Right forelimb (tissue), 1 donor: ENCODE measurements at places on chromosomes 7 and 10.
A peak's percentile ranks its signal among the peaks of the same experiment; 100 is the strongest.

GRCh38 chr10:70820976-70821750, 5.4 kb downstream of the SGPL1 start:
- DNase-seq, result no peak

- no peak for DNase-seq
Measured at GRCh38 chr10:101780187-101780817, 2.9 kb downstream of the NPM3 start.

DNA sequence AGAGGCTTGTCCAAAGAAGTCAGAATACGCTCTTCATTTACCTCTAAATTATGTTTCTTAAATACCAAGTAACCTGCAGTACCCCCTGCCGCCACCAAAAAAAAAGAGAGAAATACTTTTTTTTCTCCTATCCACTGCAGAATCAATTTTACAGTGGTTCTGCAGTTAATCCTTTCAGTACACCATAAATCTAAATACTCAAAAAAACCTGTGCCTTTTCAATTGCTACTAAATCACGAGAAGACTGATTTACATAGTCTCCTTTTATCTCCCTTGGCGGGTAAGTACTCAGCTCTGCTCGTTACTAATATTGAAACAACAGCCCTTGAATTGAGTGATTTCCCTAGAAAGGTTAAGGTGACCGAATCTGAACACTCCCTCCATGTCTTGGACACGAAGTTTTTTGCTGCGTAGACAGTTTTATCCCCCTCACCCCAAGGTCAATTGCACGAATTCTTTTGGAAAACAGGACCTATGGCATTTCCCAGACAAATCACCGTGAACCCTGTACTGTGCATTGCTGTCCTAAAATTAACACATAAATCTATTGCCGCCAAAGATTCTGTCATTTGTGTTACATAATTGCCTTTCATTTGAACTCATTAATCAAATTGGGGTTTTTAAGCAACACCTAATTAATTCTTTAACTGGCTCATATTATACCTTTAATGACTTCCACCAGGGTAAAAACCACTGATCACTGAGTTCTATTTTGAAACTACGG, 512 bp upstream of the VIM start:
- no peak for DNase-seq

- DNase-seq, result peak; percentile 29
Measured at GRCh38 chr7:150325110-150325611, 1.8 kb upstream of the ACTR3C start.

DNA sequence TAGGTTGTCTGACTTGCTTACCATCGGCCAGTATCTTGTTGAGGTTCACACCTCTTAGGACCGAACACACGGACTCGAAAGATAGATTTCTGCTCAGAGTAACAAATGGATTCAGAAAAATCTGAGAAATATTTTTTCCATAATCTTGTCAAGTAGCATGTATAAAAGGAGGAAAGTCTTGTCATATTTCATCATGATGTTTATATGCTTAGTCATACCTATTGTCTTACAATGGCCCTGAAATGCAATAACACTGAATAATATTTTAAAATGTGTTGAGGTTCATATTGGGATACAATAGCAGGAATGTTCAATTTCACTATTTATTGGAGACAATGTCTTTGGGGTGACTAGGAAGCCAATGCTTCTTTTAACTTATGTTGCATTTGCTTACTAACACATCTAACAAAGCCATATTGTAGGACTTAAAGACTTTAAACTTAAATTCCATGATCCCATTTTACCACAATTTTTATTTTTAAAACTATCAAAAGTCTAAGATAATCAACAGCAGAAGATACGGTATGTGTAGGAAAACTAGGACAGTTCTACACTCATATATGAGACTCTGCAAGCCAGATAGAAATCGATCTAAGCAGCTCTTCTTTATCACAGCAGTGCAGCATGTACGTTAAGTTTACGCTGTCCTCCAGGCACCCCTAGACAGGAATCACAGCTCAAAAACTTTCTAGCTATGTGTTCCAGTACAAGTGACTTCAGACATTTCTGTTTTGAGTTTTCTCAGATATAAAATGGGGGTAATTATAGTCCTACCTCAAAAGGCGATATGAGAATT, 135.7 kb upstream of the CAV2 start:
- no peak for DNase-seq

DNA sequence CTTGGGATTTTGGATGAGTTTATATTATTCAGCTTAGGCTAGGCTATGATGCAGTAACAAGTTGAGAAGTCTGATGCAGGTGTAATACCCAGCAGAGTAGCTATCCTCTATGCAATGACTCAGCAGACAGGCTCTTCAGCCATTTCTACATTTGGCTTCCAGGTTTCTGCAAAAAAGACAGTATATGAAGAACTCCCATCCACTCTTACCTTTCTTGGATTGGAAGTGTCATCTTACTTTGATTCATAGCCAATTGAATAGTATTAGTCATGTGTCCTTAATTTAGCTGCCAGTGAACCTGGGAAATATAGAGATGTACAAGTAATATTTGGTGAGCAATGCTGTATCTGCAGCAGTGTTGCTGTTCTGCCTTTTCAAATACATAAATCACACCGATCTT, 127.8 kb upstream of the NPSR1 start:
- DNase-seq, result no peak

GRCh38 chr7:100588438-100588837, 2.3 kb downstream of the FBXO24 start:
- no peak for DNase-seq

GRCh38 chr7:139869886-139870285, 40.8 kb downstream of the TBXAS1 start:
- DNase-seq, result no peak
